Stimulated activated CD4-positive, alpha-beta T cell treated with anti-CD3 and anti-CD28 coated beads, Interleukin-15, amount 100 ng/mL, for 1 hour (primary cell): ENCODE measurements at places on chromosomes 1 and 21.

GRCh38 chr1:113835686-113836290 is 23.5 kb upstream of the RSBN1 start:
- DNase-seq: no peak

DNA sequence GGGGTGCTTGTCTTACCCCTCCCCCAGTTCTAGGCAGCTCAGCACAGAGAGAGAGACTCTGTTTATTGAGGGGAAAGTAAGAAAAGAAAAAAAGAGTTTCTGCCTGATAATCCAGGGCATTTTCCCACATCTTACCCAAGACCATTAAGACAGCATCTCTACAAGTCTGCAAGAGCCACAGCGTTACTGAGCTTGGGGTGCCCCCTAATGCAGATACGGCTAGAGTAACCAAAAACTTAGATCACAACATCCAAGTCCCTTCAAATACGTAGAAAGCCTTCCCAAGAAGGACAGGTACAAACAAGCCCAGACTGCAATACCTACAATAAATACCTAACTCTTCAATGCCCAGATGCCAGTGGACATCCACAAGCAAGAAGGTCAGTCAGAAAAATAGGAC is 6.2 kb upstream of the TEX50 start:
- no peak for DNase-seq

DNA sequence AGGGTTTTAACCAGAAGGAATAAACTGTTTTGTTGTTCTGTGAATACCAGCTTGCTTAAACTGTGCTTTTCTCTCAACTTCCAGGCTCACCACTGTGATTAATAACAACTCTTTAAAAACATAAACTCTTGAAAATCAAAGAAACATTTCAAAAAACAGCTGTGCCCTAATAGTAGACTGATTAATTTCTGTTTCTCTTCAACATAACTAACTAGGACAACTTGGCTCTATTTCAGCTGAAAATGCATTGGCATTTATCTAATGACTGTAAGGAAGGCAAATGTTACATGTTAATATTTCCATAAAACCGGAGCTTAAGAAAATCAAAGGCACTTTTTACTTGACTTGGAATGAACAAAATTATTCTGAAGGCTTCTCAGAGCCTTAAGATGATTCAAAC is 656.1 kb upstream of the NEGR1 start:
- no peak for DNase-seq

GRCh38 chr21:41675574-41675973 is 91.3 kb downstream of the RIPK4 start:
- DNase-seq: no peak

DNA sequence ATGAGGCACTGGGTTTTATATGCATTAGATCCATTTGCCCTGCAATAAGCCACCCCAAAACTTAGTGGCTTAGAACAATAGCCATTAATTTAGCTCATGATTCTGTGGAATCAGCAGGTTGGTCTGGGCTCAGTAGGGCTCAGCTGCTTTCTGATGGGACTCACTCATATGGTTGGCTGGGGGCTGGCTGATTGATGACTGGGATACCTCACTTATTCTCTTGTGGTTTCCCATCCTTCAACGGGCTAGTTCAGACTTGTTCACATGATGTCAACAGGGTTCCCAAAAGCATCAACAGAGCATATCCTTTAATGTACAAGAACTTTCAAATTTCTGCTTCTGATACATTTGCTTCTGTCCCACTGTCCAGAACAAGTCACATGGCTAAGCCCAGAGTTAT is 43.2 kb downstream of the DNM3 start:
- no peak for DNase-seq

- no peak for DNase-seq
Observed at GRCh38 chr1:4550941-4551340, 103.5 kb upstream of the AJAP1 start.

DNA sequence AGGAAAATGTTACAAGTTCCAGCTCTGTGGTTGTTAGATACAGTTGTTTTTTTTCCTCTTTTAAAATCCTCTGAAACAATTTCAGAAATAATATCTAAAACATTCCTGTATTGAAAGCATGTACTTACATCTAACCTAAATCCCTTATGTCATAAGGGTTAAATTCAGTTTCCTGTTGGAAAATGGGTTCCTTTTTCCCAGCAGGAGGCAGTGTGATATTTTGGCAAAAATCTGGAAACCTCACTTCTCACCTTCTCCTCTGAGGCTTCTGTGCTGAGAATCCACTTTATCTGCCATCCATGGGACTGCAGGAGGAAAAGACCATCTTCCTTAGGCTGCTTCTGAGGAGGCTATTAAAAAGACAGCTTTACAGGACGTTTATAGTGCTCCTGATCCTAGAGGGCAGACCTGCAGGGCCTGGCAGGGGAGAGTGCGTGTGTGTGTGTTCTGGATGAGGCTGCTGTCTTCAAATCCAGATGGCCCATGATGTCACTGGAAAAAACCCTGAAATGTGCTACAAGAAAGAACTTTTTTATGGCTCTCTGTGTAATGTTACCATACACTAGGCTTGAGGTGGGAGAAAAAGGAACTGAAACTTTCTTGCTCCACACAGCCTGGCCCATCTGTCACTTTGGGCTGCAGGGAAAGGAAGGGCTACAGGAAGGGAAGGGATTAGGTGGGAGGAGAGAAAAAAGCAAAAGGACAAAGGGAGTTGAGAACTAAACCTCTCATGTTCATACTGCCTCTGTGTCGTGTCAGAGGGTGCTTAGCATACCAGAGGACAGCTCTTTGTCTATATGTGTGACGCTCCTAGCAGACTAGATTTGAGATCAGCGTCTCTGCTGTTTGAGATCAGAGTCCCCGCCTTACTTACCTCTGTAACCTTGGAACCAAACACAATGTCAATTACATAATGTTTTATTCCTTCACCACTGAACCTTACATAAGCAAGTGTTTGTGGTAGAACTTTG is 379.2 kb upstream of the SPAG17 start:
- no peak for DNase-seq

DNA sequence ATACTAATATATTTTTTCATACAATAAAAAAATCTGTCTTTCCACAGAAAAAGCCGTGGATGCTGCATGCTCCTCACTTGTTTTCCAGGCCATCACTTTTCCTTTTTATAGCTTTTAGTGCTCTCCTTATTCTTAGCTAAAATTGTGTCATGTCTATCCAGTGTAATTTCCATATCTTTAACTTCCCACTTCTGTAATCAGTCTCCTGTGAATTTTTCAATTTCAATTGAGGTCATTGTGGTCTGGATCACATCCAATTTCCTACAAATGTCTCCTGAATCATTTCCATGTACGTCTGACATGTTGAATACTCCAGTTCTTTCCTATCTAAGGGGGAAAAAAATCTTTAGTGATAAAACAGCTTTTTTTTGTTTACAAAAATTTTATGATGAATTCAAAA is 838.2 kb upstream of the B3GALT2 start:
- no peak for DNase-seq

GRCh38 chr1:64514197-64514765 is 44.4 kb downstream of the CACHD1 start:
- no peak for DNase-seq

DNA sequence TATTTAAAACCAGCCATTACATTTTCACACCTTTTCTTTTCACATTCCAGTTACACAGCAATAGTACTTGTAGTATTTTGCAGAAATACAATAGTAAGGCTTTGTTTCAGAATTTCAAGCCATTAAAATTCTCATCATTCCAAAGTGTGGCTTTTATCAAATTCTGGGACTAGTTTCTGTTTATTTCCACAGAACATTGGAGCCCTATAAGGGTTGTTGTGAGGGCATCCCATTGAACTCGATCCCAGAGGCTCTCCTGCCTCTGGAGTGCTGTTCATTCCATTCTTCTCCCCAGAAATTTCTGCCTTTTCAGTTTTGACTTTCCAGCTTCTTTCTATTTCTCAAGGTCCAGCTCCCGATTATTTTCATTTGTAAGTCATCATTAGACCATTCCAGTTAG is 645.5 kb downstream of the ADGRL2 start:
- no peak for DNase-seq

- no peak for DNase-seq
Observed at GRCh38 chr1:182080040-182080439, 18.5 kb upstream of the ZNF648 start.

DNA sequence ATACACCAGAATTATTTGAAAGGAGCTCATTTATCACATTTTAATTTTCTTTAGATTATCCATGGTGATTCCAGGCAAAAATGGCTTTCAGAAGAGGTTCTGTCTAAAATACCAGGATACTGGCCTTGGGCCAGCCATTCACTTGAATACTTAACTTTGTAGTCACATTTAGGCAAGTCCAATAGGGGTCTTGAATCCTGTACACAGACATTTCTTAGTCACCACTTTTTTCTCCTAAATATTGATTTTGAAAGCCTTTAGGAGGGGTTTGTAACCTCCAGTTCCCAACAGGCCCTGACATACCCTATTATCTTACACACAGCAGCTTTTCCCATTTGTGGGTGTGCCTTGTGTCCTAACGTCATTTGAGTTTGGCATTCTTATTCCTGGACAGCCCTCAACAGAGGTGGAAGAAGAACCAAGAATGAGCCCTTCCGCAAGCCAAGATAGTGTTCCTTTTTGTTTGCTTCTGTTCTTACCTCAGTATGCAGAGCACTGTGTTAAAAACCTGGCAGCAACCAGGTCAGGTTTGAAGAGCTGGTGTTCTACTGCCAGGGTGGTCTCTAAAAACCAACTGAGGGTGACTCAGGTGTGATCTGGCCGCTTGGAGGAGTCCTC is 19.5 kb downstream of the MAP3K7CL start:
- DNase-seq: no peak

DNA sequence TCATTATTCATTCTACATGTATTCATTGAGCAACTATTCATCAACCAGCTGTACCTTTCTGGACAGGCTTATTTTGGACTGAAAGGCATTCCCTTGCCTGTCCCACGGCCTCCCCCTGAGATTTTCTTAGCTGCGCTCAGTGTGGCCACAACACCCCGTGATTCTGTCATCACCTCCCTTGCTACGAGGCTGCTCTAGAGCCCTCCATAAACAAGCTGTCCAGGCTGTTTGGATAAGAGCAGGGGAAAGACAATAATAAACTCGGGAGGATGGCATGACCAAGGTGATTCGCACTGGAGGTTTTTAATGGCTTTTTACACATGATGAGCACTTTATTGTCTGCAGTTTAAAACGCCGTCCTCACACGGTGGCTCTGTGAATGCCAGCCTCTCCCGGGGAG is 139.7 kb downstream of the ROR1 start:
- DNase-seq: no peak

DNA sequence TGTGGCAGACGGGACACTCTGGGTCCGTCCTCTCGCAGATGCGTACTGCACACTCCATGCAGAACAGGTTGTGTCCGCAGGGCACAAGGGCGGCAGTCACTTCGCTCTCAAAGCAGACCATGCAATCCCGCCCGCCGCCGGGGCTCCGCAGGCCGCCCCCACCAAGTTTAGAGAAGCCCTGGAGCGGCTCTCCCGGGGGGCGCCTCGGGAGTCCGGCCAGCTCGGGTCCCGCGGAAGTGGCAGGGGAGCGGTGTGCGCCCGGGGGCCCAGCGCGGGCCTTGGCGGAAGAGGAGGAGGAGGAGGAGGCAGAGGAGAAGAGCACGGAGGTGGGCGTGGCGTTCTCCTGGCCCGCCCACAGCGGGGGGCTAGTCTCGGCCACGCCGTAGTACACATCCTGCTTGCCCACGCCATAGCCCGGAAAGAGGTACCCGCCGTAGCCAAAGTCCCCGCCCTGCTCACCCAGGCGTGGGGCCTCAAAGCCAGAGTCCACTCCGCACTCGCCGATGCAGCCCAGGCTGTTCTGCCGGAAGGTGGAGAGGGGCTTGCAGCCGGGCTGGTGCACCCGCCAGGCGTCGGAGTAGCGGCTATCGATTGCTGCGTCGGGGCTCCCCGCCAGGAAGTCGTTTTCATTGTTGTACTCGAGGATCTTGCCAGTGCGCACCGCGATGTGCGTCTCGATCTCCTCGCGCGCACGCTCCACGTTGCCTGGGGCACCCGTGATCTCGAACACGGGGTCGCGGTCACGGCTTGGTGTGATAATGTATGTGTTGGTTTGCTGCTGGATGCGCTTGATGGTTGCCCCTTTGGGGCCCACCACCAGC is 5.4 kb downstream of the MEX3A start:
- no peak for DNase-seq

- DNase-seq: no peak
Observed at GRCh38 chr1:63915121-63915520, 141.3 kb downstream of the ROR1 start.

- DNase-seq: no peak
Observed at GRCh38 chr1:173954179-173954578, 37.1 kb upstream of the SERPINC1 start.

DNA sequence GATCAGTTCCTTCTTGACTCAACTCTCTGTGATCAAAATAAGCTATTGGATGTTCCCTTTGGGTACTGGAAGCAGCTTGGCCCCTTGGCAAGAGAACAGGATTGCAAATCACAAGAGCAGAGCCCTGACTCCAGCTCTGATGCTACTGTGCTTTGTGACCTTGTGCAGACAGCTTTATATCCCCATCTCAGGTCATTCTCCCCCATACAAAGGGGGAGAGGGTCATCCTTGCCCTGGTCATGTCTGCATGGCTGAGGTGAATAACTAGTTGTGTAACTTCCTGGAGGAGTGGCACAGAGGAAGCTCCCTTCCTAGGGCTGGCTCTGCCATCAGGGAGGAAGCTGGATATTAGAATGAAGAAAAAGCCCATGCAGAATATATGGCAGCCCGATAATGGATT is 142.9 kb downstream of the DHRS3 start:
- DNase-seq: no peak

DNA sequence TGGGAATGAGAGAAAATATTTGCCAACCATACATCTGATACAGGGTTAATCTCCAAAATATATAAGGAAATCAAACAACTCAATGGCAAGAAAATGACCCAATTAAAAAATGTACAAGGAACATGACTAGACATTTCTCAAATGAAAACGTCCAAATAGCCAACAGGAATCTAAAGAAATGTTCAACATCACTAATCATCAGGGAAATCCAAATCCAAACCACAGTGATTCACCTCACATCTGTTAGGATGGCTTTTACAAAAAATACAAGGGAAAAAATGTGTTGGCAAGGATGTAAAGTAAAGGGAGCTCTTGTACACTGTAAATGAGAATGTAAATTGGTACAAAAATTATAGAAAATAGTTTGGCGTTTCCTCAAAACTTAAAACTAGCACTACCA is 54.7 kb upstream of the ZRANB2 start:
- DNase-seq: no peak

- DNase-seq: no peak
Observed at GRCh38 chr1:62625415-62625814, 28.1 kb downstream of the ANGPTL3 start.

DNA sequence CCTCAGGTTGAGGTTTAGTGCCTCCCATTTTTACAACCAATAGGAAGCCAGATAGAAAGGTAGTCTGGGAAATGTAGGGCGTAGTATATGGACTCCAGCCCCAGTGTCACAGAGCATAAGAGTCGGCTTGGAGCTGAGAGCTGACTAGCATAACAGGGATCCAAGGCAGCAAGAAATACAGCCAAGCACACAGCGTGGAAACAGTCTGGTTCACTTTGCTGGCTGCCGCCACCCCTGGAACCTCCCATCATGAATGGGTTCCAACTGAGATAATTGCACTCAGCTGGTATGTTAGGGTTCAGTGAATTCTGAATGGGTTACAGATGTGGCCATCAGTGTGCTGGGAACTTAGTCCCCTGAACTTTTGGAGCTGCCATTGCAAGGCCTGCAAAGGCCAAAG is 76.7 kb upstream of the GPR88 start:
- DNase-seq: no peak
